Sigmoid colon (tissue), 7 donors: ENCODE measurements at places on chromosomes 1 and 21.

GRCh38 chr1:221347706-221348105 lies 394.2 kb downstream of the DUSP10 start:
- DNase-seq = no peak
- H3K27me3 ChIP-seq = no peaks in the 10 kb centered on the region
- no peaks in the 10 kb centered on the region for H3K36me3 ChIP-seq
- no peaks in the 10 kb centered on the region for H3K4me1 ChIP-seq

DNA sequence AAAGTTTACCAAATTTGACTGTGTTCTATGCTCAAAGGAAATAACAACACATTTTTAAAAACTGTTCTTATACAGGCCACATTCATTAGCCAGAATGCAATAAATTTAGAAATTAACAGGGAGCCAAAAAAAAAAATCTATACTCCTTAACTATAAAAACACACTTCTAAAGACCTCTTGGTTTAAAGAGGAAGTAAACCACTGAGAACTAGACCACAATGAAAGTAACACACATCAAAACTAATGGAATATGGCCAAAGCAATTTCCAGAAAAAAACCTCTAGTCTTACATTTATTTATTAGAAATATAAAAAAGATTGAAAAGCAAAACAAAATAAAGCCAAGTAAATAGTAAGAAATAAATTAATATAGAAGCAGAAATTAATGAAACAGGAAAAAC lies 48.9 kb upstream of the GADD45A start:
- no peaks in the 10 kb centered on the region for H3K4me1 ChIP-seq
- no peak overlapping the region for H3K4me3 ChIP-seq
- DNase-seq = no peak
- no peaks in the 10 kb centered on the region for H3K36me3 ChIP-seq
- H3K27me3 ChIP-seq = no peaks in the 10 kb centered on the region

DNA sequence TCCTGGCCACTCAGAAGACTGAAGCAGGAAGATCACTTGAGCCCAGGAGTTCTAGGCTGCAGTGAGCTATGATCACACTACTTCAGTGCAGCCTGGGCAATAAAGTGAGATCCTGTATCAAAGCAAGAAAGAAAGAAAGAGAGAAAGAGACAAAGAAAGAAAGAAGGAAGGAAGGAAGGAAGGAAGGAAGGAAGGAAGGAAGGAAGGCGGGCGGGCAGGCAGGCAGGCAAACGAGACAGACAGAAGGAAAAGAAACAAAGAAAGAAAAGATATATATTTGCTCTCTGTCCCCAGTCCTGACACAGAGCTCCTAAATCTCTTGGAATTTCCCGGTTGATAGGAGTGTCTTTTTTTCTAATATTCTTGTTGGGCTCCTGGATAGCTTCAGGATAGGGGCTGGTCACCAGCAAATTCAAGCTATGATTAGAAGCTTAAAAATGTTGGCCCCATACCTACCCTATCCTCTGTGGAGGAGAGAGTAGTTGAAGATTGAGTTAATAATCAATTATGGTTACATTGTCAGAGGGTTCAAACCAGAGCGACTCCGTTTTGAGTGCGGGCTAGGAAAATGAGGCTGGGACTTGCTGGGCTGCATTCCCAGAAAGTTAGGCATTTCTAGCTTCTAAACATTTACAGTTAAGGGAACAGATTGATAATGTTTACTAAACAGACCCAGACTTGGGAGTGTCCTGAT lies 3.3 kb upstream of the MIGA1 start:
- no peaks in the 10 kb centered on the region for H3K36me3 ChIP-seq
- no peak overlapping the region for H3K4me3 ChIP-seq
- H3K4me1 ChIP-seq = peaks cover 14% of the 10 kb centered on the region
- no peak for DNase-seq

GRCh38 chr1:83978056-83978455 lies 20.9 kb downstream of the TTLL7 start:
- H3K27ac ChIP-seq = no peak overlapping the region
- no peaks in the 10 kb centered on the region for H3K27me3 ChIP-seq
- peaks cover 12% of the 10 kb centered on the region for H3K4me1 ChIP-seq
- no peaks in the 10 kb centered on the region for H3K36me3 ChIP-seq

- H3K27ac ChIP-seq = no peak overlapping the region
- no peaks in the 10 kb centered on the region for H3K36me3 ChIP-seq
- no peaks in the 10 kb centered on the region for H3K27me3 ChIP-seq
- peaks cover 11% of the 10 kb centered on the region for H3K4me1 ChIP-seq
- no peak overlapping the region for H3K4me3 ChIP-seq
Measured at GRCh38 chr1:181043025-181043888, 9.5 kb downstream of the MR1 start.
